ENCODE measurements at places on chromosomes 16 and 17.

- no peak for DNase-seq
These were observed 6.6 kb downstream of the UBALD1 start for GRCh38 chr16:4607841-4608703.

GRCh38 chr17:76502341-76503211 is 1.4 kb upstream of the RHBDF2 start:
- no peak for DNase-seq

DNA sequence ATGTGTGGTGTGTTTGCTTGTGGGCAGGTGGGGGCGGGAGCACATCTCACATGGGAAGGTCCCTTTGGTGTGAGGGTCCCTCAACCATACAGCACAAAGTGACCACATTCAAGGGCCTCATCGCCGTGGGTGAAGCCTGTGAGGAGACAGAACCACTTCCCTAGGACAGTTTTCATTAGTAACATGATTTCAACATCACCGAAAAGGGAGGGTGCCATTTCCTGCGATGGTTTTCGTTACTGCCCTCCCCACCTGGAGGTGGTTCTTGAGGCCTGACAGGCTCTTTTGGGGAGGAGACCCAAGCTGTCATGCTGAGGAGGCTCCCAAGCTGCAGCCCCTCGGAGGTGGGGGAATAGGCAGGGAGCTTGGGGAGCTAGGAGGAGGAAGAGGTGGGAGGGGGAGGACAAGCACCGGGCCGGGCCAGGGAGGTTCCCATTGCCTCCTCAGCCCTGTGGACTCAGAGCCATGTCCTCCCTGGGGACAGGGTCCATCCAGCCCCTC is 9.5 kb downstream of the CD300LB start:
- no peak for DNase-seq

- peak; percentile 16 for DNase-seq
These were observed 5.0 kb upstream of the SALL1 start for GRCh38 chr16:51155820-51156806.

DNA sequence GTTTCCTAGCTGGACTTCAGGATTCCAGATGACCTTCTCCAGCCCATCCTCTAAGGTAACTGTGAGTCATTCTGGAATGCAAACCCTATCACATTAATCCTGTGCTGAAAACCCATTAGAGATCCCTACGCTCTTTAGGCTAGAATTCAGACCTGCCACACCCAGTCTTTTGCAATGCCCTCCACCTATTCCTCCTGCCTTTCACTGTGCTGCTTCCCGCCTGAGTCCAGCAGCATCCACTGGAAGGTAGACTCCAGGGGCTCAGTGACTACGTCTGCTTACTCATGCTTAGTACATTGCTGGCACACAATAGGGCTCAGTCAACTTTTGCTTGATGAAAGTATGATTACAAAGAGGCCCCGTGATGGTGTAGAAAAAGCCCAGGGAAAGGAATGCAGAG is 121.1 kb downstream of the SPACA3 start:
- peak; percentile 29 for DNase-seq

DNA sequence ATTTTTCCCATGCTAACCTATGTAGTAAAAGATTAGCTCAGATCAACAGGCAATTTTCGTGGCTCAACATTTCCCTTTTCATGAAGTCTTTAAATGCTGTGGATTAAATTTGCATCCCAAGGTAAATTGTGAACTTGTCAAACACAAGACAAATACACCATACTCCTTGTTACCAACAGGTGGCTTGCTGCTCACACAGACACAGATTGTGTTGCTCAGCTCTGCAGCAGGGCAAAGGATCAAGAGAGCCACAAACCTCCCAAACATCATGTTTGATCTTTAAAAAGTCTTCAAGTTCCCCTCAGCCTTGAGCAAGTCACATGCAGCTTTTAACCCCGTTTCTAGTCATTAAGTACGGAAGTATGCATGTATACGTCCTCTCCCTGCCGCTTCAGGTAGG is 119.6 kb upstream of the CNTNAP4 start:
- DNase-seq, result no peak

GRCh38 chr17:57091186-57091618 is 6.2 kb downstream of the AKAP1 start:
- DNase-seq, result no peak

DNA sequence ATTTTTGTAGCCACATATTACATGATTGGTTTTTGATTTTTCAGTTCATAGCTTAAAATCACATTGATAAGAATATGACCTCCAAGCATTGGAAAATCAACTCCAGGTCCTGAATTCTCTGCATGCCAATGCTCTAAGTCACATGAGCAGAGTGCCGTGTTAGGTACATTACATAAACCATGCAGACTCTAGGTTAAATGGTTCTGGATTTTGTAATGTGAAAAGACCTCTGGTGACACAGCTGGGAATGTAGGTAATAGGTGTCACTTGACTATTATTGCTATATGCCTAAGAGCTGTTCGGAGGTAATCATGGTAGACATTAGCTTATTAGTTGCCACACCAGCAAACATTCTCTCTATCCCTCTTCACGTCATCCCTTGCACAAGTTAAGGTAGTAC is 231.1 kb upstream of the SALL1 start:
- DNase-seq, result no peak

GRCh38 chr16:70416748-70417616 is 21.9 kb downstream of the ST3GAL2 start:
- DNase-seq, result no peak

- DNase-seq, result no peak
These were observed 16.7 kb downstream of the CCR7 start for GRCh38 chr17:40548491-40548981.

GRCh38 chr17:78230996-78231935 is at the start of gene TMEM235:
TSS of gene TMEM235 (plus strand) at chr17:78231631. CDS start at chr17:78232024, 393 bp downstream.
- DNase-seq, result no peak

DNA sequence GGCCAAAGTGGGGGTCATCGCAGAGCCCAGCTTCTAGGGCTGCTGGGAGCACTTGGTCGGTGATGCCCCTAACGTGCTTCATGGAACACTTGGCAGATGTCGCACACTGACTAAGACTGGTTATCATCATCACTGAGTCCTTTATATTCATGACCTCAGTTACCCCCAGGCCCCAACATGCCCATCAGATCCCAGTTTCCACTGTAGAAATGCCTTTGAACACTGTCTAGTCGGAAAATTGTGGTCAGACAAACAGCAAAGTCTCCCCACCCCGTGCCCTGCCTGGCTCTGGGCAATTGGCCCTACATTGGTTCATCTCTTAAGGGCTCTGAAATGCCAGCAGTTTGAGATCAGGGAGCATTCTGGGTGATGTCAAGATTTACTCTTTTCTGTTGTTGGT is 51.3 kb downstream of the NKD1 start:
- no peak for DNase-seq

DNA sequence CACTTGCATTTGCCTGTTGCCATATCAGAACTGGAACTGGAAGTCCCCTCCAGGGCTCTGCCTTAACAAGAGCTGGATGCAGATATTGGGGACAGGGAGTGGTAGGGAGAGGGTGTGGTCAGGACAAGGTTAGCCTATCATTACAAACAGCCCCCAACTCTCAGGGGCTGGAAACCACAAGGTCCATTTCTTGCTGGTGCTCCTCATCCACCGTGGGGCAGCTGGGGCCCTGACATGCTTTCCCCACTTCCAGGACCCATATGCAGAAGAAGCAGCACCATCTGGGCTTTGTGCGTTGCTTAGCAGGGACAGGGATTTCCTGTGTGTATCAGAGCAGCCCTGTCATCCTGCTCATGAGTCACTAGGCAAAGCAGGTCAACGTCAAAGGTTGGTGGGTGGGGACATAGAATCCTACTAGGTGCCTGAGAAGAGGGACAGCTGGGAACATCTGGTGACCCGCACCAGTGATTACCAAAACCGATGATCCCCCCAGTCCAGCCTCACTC is 26.9 kb downstream of the RGS9 start:
- DNase-seq, result peak; percentile 83

DNA sequence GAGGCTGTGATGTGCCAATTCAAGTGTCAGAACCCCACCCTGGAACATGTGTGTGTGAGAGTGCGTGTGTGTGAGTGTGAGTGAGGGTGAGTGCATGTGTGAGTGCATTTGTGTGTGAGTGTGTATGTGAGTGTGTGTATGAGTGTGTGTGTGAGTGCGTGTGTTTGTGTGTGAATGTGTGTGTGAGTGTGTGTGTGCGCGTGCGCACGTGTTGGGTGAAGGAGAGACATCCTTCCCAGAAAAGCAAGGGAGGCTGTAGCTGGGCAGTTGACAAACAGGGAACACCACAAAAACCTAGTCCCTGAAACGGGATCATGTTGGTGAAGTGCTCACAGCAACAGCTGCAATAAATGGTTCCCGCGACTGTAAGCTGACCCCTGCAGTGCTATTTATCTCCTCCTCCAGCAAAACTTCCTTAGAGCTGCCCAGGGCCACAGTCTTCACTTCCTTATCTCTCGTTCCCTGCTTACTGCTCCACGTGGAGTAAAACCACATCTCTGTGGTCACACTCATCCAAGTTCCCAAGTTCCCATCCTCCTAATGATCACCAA is 40.1 kb upstream of the RPL38 start:
- DNase-seq, result no peak

DNA sequence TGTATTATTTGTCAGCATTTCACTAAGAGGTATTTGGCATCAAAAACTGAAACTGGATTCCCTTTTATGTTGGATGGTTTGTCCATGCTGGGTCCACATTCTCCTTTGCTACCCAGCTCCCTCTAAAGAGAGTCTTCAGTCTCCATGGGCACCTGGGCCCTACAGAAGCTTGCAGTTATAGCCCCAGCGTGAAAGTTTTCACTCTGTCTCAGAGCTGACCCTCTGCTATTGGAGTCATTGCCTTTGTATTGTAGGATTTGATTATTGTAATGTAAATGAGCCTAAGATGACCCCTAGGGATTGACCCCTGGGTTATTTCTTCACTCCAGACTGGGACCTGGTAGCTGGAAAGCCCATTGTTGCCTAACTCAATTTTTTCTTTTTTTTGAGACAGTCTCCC is 1026.5 kb upstream of the EEF2KMT start:
- DNase-seq, result no peak

DNA sequence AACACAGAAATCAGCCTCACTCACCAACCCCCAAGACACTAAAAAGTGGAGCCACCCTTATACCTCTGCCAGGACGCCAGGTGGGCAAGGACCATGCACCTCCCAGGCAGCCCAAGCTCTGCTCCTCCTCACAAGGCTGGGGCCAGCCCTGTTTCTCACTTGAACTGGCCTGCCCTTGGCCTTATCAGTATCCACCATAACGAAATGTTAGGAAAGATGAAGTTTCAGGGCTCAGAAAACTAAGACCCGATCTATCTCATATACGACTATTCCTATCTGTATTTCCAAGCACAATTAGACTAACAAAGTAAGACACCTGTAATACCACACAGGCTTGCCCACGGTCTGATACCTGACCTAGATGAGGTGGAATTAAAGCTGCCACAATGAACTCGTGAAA is 6.9 kb downstream of the FBXO31 start:
- DNase-seq, result no peak

- DNase-seq, result no peak
These were observed 41.6 kb downstream of the HSBP1 start for GRCh38 chr16:83849421-83849820.

DNA sequence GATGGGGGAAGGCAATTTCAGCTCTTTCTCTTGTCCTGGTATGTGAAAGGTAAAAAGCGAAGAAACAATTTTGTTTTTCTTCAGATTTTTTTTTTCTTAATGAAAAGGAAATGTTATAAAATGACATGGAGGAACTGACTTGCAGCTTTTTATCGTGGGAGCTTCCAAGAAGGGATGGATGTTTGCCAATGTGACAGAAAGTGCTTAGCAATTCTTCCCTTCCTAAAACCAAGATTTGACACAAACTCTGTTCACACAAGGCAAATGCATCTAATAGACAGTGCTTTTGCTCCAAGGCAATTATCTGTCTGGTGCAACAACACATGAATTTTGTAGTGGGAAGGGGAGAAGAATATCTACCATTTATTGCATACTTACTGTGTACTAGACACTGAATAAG is 988.5 kb downstream of the CDH11 start:
- no peak for DNase-seq

GRCh38 chr16:12658506-12658905 is 145.2 kb downstream of the CPPED1 start:
- DNase-seq, result no peak

- peak; percentile 97 for DNase-seq
These were observed 8.8 kb upstream of the GJD3 start for GRCh38 chr17:40373324-40373723.

DNA sequence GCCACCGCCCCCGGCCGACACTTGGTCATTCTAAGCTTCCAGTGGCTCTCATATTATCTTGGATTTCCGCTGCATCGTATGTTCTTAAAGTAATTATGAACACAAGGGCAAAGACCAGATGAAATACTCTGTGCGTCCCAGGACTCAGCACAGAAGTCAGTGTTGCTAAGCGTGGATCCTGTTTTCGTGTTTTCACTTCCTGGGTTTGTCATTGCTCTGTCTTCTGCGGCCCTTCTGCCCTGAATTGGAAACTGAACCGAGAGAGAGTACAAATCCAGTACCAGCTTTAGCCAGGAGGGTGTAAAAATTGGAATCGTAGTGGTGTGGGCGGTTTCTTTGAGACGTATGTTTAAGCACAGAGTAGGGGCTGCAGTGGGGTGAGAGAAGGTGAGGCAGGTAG is 32.7 kb downstream of the DBNDD1 start:
- DNase-seq, result no peak

- peak; percentile 50 for DNase-seq
These were observed 68.6 kb downstream of the HAPSTR1 start for GRCh38 chr16:9159839-9160550.

Data from cardiac fibroblast (primary cell).